ENCODE measurements at places on chromosomes 7 and 10. TPM values are rescaled to one million over a fixed set of nuclear protein-coding genes. Genes with fewer than 3 reads are reported as not detected.

DNA sequence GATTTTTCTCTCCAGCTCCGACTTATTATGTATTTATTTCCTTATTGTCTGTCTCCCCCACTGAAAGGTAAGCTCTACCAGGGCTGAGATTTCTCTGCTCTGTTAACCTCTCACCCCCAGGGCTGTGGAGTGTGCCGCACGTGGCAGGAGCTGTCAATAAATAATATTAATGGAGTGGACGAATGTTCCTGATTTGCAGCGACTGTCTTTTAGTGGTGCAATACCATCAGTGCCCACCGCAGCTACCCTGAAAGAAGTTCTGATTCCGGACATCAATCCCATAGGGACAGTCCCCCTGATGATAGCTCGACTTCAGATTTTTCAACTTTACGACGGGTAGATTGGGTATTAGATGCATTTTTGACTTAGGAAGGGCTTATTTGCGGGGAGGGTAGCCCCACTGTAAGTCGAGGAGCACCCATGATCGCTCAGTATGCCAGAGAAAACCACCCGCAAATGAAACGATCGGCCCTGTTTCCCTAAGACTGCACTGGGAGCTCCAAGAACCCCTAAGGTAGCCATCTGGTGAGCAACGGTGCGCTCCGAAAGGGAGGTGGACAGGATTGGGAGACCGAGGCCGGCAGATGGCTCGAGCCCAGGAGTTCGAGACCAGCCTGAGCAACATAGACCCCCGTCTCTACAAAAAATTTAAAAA lies 986 bp upstream of the PPP2R2D start:
- peaks cover 18% of the 10 kb centered on the region for H3K27me3 ChIP-seq
- peak overlapping the region; percentile 86 for H3K4me3 ChIP-seq
- peak overlapping the region; percentile 96 for H3K27ac ChIP-seq
- H3K4me1 ChIP-seq, result peaks cover 51% of the 10 kb centered on the region

DNA sequence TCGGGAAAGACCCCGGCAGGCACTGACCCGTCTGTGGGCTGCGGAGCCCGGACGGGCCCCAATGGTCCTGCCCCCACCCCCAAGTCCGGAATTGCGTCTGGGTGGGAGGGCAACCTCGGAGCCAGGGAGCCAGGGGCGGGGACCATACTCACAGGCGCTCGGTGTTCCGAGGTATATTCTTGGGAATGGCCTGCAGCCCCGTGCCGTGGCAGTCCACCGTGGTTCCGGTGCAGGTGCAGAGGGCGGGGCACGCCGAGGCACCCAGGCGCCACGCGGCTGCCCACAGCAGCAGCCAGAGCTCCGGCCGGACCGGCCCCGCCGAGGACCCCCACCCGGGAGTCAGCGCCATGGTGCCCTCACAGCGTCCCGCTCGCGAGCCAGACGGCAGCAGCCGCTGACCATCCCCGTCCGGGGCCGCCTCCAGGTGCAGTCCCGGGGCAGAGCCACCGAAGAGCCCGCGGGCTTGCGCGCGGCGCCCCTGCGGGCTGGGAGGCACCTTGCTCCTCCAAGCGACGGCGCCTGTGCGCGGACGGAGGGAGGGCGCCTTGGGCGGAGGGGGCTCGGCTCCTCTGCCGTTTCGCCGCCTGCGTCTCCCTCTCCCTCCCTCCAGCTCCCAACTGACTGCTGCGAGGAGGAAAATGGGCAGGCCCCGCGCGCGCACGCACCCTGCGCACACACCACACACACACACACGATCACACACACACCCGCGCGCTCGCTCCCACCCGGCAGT lies at the start of gene SLIT1:
TSS of gene SLIT1 (minus strand) at position 634 of the 733 bp plus-strand sequence. CDS start at position 349, 285 bp downstream.
- H3K4me3 ChIP-seq, result peak within 1 kb of the TSS; percentile 59
- peaks cover 6% of the 10 kb centered on the region for H3K4me1 ChIP-seq
- H3K27ac ChIP-seq, result no peak within 1 kb of the TSS
- H3K27me3 ChIP-seq, result peaks cover 62% of the 10 kb centered on the region
- DNase-seq, result peak; percentile 72
- no peaks in the 10 kb centered on the region for H3K36me3 ChIP-seq

- H3K27me3 ChIP-seq, result no peaks in the 10 kb centered on the region
- no peak overlapping the region for H3K27ac ChIP-seq
- no peaks in the 10 kb centered on the region for H3K4me1 ChIP-seq
- H3K4me3 ChIP-seq, result no peak overlapping the region
- no peaks in the 10 kb centered on the region for H3K36me3 ChIP-seq
Observed at GRCh38 chr10:25451401-25451800, 276.6 kb downstream of the GPR158 start.

GPR15LG gene
- polyA plus RNA-seq, result not detected

Data from spleen (tissue), 13 donors.